ENCODE measurements at places on chromosomes 2 and 18. TPM values are rescaled to one million over a fixed set of nuclear protein-coding genes. Genes with fewer than 3 reads are reported as not detected.

GRCh38 chr2:200509235-200509611, 645 bp downstream of the KCTD18 start:
- peak overlapping the region; percentile 75 for H3K27ac ChIP-seq
- peak overlapping the region; percentile 93 for H3K4me3 ChIP-seq
- H3K4me1 ChIP-seq, result peaks cover 8% of the 10 kb centered on the region
- H3K36me3 ChIP-seq, result peaks cover 4% of the 10 kb centered on the region
- H3K27me3 ChIP-seq, result no peaks in the 10 kb centered on the region

DNA sequence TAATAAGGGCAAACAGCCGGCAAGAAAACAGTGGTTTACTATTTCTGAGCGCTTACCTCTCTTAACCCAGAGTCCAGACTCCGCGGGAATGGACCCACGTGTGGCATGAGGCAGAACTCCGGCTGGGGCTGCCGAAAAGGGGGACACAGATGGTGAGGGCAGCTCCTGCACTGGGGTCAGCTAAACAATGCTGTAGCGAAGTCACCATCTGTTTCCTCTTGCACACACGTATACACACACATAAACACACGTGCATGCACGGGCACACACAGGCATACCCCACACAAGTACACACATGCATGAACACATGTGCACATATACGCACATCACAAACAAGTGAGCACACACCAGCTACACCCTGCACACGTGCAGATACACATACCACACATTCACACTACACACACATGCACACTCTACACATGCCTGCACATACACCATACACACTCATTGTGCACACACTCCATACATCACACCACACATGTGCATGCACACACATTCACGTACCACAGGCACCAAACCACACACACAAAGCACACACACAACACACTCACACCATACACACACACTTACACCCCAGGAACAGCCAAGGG, 105.9 kb upstream of the ID2 start:
- H3K36me3 ChIP-seq, result no peaks in the 10 kb centered on the region
- H3K4me1 ChIP-seq, result peaks cover 59% of the 10 kb centered on the region
- peak overlapping the region; percentile 9 for H3K4me3 ChIP-seq
- DNase-seq, result peak; percentile 60

GRCh38 chr2:173862612-173863217, 102.5 kb downstream of the SP3 start:
- peaks cover 9% of the 10 kb centered on the region for H3K4me1 ChIP-seq
- H3K4me3 ChIP-seq, result no peak overlapping the region
- DNase-seq, result no peak
- H3K36me3 ChIP-seq, result no peaks in the 10 kb centered on the region

Gene MALL
- 82.7 TPM for total RNA-seq

- H3K27ac ChIP-seq, result no peak overlapping the region
- H3K27me3 ChIP-seq, result peaks cover 22% of the 10 kb centered on the region
- H3K4me3 ChIP-seq, result no peak overlapping the region
- H3K4me1 ChIP-seq, result peaks cover 15% of the 10 kb centered on the region
These were observed 75.1 kb upstream of the PXDN start for GRCh38 chr2:1819419-1819818.

Gene FAM124B
- not detected for total RNA-seq

DNA sequence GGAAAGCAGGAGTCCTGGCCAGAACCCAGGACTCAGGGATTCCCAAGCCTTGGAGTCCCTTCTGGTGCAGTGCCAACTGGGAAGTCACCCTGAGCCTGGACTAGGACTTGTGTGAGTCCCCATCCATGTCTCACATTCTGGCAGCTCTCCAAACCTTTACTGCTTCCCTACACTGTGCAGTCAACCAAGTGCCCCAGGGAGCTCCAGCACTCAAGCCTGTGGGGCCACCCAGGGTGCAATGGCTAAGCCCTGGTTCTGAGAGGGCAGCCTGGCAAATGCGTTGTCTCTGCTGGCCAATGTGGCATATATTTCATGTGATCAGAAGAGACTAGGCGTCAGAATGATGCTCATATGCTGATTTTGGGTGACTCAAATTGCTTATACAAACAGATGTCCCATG, 223.4 kb downstream of the SP3 start:
- no peaks in the 10 kb centered on the region for H3K36me3 ChIP-seq
- no peaks in the 10 kb centered on the region for H3K4me1 ChIP-seq
- H3K4me3 ChIP-seq, result no peak overlapping the region

DNA sequence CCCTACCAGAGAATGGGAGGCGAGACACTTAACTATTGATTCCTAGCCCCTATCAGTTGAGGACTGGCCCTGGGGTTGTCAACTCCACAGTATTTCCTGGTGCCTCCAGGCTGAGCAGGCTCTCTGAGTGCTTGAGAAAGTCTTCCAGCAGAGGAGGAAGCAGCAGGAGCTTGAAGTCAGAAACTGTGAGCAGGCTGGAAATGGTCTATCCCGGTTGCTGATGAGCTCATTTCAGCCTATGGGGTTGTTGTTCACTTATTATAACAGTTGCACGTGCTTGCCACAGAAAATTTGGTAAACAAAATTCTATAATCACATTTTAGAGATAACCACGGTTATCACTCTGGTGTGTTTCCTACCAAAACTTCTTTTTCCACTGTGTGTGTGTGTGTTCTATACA, 254.7 kb upstream of the THUMPD2 start:
- H3K27ac ChIP-seq, result no peak overlapping the region
- no peaks in the 10 kb centered on the region for H3K27me3 ChIP-seq
- no peak for DNase-seq
- H3K36me3 ChIP-seq, result no peaks in the 10 kb centered on the region

DNA sequence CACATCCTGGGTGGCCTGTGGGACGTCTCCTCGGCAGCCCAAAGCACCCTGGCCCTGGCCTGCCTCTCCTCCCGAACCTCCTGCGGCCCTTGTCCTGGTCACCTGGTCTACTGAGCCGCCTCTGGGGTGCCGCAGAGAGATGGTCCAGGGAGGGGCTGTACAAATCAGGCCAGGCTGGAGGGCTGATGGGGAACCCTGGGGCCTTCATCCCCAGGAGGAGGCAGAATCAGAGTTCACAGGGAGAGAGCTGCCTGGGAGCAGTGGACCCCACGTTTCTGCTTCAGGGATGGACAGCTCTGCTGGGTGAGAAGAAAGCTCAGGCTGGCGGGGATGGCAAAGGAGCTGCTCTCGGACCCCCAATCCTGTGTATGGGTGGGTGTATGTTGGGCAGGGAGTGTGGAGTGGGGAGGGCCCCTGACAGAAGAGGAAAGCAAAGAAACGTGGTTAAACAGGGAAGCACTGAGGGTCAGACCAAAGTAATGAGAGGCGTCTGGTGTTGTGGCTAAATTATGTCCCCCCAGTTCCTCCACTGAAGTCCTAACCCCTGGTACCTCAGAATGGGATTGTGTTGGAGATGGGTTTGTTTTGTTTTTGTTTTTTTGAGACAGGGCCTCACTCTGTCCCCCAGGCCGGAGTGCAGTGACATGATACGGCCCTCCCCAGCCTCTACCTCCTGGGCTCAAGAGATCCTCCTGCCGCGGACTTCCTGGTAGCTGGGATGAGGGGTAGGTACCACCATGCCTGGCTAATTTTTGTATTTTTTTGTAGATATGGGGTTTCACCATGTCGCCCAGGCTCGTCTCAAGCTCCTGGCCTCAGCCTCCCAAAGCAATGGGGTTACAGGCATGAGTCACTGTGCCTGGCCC, 73.4 kb upstream of the SMAD7 start:
- H3K36me3 ChIP-seq, result no peaks in the 10 kb centered on the region
- no peaks in the 10 kb centered on the region for H3K27me3 ChIP-seq
- H3K4me3 ChIP-seq, result no peak overlapping the region
- H3K27ac ChIP-seq, result no peak overlapping the region
- peak; percentile 32 for DNase-seq

DNA sequence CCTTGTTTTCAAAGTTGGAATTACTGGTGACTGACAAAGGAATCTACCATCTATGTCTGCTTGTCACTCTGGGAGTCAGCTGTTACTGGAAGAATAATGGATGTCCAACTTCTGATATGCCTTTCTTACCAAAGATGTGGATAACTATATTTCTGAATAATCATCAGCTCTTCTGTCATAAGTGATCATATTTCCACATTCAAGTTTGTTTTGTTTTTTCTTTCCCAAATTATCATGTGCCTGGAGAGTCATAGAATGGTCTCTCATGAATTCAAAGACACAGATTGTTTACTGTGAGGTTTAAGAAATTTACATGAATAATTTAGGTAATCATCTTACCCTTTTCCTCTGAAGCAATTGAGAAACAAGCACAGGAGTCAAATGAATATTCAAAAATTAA, 986.7 kb upstream of the CDH2 start:
- no peak overlapping the region for H3K4me3 ChIP-seq
- H3K4me1 ChIP-seq, result peaks cover 8% of the 10 kb centered on the region
- H3K27ac ChIP-seq, result no peak overlapping the region
- DNase-seq, result no peak

DNA sequence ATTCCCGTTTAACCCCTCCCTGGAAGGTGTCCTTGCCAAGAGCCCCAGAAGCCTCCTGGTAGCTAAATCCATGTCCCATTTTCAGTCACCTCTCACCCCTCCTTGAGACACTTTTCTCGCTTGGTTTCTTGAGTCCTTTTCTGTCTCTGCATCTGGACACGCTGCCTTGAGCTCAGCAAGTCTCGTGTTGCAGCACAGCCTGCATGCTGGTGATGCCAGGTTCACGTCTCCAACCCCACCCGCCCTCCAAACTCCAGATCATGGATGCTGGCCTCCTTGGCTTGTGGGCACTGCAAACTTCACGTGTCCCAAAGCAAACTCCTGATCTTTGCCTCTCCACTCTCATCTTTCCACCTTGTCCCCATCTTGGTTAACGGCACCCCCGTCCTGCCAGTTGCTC, 39.3 kb downstream of the CENPO start:
- peaks cover 15% of the 10 kb centered on the region for H3K36me3 ChIP-seq
- H3K4me1 ChIP-seq, result peaks cover 20% of the 10 kb centered on the region
- peak overlapping the region; percentile 22 for H3K27ac ChIP-seq
- H3K27me3 ChIP-seq, result peaks cover 3% of the 10 kb centered on the region
- no peak overlapping the region for H3K4me3 ChIP-seq

GRCh38 chr2:7094231-7094741, 177.1 kb downstream of the RNF144A start:
- H3K36me3 ChIP-seq, result no peaks in the 10 kb centered on the region
- H3K27me3 ChIP-seq, result no peaks in the 10 kb centered on the region
- H3K4me1 ChIP-seq, result peaks cover 19% of the 10 kb centered on the region
- H3K4me3 ChIP-seq, result no peak overlapping the region
- no peak overlapping the region for H3K27ac ChIP-seq

Gene GALNT3
- total RNA-seq, result 28.8 TPM

Gene FRZB
- total RNA-seq, result 17.1 TPM

- H3K36me3 ChIP-seq, result no peaks in the 10 kb centered on the region
- DNase-seq, result no peak
- H3K4me3 ChIP-seq, result no peak overlapping the region
- no peak overlapping the region for H3K27ac ChIP-seq
These were observed 35.4 kb downstream of the CACNB4 start for GRCh38 chr2:152063325-152063924.

DNA sequence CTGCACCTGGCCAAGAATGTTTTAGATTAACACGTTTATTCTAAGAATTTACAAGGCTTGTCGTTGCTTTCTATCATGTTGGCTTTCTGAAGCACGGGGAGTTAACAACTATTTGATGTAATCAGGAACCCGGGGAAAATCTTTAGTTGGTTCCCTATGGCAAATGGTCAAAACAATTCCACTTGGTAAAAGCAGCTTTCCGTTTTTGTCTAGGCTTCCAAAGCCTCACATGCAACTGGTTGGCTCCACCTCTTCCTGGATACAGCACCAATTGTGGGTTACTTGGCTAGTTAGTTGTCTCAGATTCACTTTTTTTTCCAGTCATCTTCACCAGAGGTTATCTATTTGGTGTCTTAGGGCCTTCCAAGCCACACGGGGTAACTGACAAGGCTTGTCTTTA, 2.8 kb downstream of the COLEC12 start:
- H3K4me3 ChIP-seq, result peak overlapping the region; percentile 18
- peaks cover 4% of the 10 kb centered on the region for H3K36me3 ChIP-seq
- H3K27ac ChIP-seq, result no peak overlapping the region

Gene C2orf80
- total RNA-seq, result not detected

- no peaks in the 10 kb centered on the region for H3K36me3 ChIP-seq
- H3K27me3 ChIP-seq, result no peaks in the 10 kb centered on the region
- peak overlapping the region; percentile 7 for H3K27ac ChIP-seq
- DNase-seq, result no peak
- no peak overlapping the region for H3K4me3 ChIP-seq
These were observed 17.7 kb upstream of the RAB10 start for GRCh38 chr2:26016012-26016705.

DNA sequence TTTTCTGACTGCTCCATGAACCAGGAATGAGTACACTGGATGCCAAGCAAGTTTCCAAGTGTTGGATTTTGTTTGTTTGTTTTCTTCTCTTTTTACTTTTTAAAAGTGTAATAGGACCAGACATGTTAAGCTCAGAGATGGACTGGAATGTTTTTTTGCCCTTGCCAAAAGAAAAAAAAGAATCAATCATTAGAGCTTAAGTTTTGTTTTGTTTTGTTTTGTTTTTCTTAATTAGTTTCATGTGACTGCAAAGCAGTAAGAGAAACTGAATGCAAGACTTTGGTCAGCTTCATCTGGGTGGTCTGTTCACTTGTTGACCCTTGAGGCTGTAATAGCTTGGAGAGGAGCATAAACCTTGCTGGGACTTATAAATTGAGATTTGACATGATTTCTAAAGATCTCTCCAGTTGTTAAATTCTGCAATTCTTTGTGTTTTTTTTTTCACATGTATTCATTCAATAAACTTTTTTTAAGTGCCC, 42.4 kb upstream of the SLC1A4 start:
- H3K36me3 ChIP-seq, result no peaks in the 10 kb centered on the region
- H3K27ac ChIP-seq, result no peak overlapping the region
- H3K27me3 ChIP-seq, result peaks cover 8% of the 10 kb centered on the region

- H3K27me3 ChIP-seq, result no peaks in the 10 kb centered on the region
- H3K4me3 ChIP-seq, result no peak overlapping the region
- H3K36me3 ChIP-seq, result no peaks in the 10 kb centered on the region
- no peak overlapping the region for H3K27ac ChIP-seq
- no peak for DNase-seq
- H3K4me1 ChIP-seq, result no peaks in the 10 kb centered on the region
These were observed 13.6 kb downstream of the CLUL1 start for GRCh38 chr18:610214-610928.

Gene ACKR3
- total RNA-seq, result 44.6 TPM

Gene APCDD1
- 139 TPM for total RNA-seq

DNA sequence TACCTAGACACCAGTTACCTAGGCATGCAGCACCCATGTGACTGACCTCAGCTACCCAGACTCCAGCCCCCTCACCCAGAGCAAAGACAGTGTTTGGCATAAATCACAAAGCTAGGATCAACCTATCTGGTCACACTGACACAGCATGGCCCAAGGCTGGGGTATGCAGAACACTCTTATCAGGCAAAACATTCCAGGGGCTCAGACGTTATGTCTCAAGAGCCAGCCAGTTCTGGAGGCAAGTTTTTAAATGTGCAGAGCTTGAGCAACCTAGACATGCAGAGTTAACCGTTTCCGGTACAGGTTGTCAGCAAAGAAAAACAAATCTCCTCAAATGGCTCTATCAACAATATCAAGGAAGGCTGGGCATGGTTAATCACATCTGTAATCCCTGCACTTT, 92.8 kb downstream of the AP1S3 start:
- H3K27ac ChIP-seq, result no peak overlapping the region
- DNase-seq, result no peak
- H3K4me1 ChIP-seq, result no peaks in the 10 kb centered on the region
- H3K4me3 ChIP-seq, result no peak overlapping the region
- H3K27me3 ChIP-seq, result no peaks in the 10 kb centered on the region
